Activated CD8-positive, alpha-beta memory T cell treated with anti-CD3 and anti-CD28 coated beads, Interleukin-2, amount 10 ng/mL, durations not matched to agents 7 days and 5 days (primary cell): ENCODE measurements at places on chromosomes 12 and 14. TPM values are rescaled to one million over a fixed set of nuclear protein-coding genes. Genes with fewer than 3 reads are reported as not detected.

- H3K4me1 ChIP-seq, result no peaks in the 10 kb centered on the region
- H3K36me3 ChIP-seq, result no peaks in the 10 kb centered on the region
- DNase-seq, result no peak
- H3K4me3 ChIP-seq, result no peak overlapping the region
- H3K27ac ChIP-seq, result no peak overlapping the region
These were observed 76.3 kb downstream of the ANO2 start for GRCh38 chr12:5868625-5869295.

GRCh38 chr14:69657950-69658355 is 46.6 kb downstream of the SUSD6 start:
- DNase-seq, result no peak
- H3K4me3 ChIP-seq, result no peak overlapping the region
- H3K36me3 ChIP-seq, result peaks cover 39% of the 10 kb centered on the region
- peaks cover 88% of the 10 kb centered on the region for H3K4me1 ChIP-seq

GRCh38 chr12:128724468-128725046 is 99.2 kb downstream of the SLC15A4 start:
- H3K4me3 ChIP-seq, result no peak overlapping the region
- no peak overlapping the region for H3K27ac ChIP-seq
- no peak for DNase-seq
- H3K4me1 ChIP-seq, result no peaks in the 10 kb centered on the region
- peaks cover 2% of the 10 kb centered on the region for H3K27me3 ChIP-seq

GRCh38 chr12:124904306-124905098 is 9.9 kb downstream of the UBC start:
- no peak for DNase-seq
- H3K27ac ChIP-seq, result no peak overlapping the region
- H3K4me1 ChIP-seq, result peaks cover 14% of the 10 kb centered on the region
- H3K36me3 ChIP-seq, result no peaks in the 10 kb centered on the region
- H3K4me3 ChIP-seq, result no peak overlapping the region

DNA sequence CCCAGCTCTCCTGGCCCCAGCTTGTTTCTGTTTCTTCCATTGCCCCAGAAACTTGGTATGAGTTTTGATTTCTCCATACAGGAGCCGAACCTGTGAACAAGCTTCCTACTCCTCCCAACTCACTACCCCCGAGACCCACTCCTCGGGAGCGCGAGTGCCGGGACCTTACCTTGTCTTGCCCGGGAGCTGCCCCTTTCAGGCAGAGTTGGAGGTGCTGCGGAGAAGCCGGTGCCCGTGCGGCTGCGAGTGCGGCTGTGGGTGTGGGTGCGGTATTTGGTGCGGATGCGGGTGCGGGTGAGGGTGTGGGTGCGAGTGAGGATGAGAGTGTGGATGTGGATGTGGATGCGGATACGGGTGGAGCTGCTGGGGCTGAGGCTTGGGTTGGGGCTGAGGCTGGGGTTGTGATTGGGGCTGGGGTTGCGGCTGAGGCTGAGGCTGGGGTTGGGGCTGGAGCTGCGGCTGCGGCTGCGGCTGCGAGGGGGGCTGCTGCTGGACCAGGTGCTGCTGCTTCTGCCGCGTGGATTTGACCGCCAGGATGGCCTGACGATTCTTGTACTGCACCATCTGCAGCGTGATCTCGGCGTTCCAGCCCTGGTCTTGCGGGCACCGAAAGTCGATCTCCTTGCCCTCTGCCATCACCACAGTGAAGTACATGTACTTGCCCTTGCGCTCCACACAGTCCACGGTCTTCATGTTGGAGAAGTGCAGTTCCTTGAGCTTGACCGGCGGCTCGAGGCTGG is 1.1 kb downstream of the PHLDA1 start:
- peak; percentile 78 for DNase-seq
- H3K27me3 ChIP-seq, result peaks cover 4% of the 10 kb centered on the region
- peaks cover 47% of the 10 kb centered on the region for H3K36me3 ChIP-seq
- peaks cover 63% of the 10 kb centered on the region for H3K4me1 ChIP-seq

DNA sequence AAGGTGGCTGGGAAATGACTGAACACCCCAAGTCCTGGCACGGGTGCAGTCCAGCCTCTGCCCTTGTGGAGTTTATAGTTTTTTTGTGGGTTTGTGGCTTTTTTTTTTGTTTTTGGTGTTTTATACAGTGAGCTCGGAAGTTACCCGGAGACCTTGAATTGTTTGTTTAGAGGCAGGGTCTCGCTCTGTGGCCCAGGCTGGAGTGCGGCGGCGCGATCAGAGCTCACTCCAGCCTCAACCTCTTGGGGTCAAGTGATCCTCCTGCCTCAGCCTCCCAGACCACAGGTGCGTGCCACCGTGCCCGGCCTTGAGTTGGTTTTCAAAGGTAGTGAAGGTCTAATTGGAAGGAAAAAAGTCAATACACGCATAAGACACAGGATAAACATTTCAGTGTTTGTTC is 879 bp upstream of the ANHX start:
- no peak for DNase-seq
- H3K4me1 ChIP-seq, result no peaks in the 10 kb centered on the region
- no peak overlapping the region for H3K27ac ChIP-seq
- peaks cover 8% of the 10 kb centered on the region for H3K36me3 ChIP-seq

DNA sequence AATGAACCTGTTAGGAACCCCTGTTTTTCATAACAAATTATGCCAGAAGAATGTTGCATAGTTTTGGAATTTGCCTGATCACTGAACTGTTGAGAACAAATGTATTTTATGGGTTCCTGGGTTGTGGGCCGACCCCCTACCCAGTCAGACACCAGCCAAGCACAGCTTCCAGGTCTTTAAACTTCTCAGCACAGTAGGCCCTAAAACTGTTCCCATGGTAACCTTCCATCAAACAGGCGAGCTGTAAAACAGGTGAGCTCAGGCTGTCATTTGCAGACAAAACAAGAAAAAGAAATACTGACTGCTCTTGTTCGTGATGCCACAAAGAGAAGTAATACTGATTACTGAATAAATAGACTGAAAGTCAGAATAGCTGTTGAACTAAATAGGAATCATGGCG is 147.0 kb downstream of the PTPRO start:
- no peaks in the 10 kb centered on the region for H3K36me3 ChIP-seq
- DNase-seq, result no peak
- H3K4me3 ChIP-seq, result no peak overlapping the region
- no peaks in the 10 kb centered on the region for H3K4me1 ChIP-seq
- H3K27ac ChIP-seq, result no peak overlapping the region

DNA sequence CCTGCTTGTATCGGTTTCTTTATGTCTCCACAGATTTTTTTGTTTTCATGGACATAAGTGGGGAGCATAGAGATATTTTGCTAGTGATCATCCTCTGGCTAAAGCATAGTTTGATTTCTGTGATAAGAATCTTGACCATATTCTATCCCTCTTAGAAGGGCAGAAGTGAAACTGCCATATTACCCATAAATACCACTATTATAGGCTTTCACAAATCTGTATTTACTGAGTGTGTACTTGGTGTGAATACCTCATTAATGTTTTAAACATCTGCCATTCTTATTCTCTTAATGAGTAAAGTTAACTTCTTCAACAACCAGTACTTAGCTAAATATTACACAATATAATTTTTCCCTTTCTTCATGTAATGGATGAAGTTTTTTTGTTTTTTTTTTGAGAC is 16.1 kb downstream of the WNK1 start:
- DNase-seq, result no peak
- peaks cover 24% of the 10 kb centered on the region for H3K36me3 ChIP-seq
- no peaks in the 10 kb centered on the region for H3K27me3 ChIP-seq
- H3K4me3 ChIP-seq, result no peak overlapping the region

- no peak overlapping the region for H3K27ac ChIP-seq
- no peaks in the 10 kb centered on the region for H3K4me1 ChIP-seq
- peaks cover 8% of the 10 kb centered on the region for H3K27me3 ChIP-seq
- H3K36me3 ChIP-seq, result no peaks in the 10 kb centered on the region
- no peak for DNase-seq
These were observed 14.3 kb downstream of the DIO3 start for GRCh38 chr14:101575581-101575980.

Gene A2M
- not detected for total RNA-seq

DNA sequence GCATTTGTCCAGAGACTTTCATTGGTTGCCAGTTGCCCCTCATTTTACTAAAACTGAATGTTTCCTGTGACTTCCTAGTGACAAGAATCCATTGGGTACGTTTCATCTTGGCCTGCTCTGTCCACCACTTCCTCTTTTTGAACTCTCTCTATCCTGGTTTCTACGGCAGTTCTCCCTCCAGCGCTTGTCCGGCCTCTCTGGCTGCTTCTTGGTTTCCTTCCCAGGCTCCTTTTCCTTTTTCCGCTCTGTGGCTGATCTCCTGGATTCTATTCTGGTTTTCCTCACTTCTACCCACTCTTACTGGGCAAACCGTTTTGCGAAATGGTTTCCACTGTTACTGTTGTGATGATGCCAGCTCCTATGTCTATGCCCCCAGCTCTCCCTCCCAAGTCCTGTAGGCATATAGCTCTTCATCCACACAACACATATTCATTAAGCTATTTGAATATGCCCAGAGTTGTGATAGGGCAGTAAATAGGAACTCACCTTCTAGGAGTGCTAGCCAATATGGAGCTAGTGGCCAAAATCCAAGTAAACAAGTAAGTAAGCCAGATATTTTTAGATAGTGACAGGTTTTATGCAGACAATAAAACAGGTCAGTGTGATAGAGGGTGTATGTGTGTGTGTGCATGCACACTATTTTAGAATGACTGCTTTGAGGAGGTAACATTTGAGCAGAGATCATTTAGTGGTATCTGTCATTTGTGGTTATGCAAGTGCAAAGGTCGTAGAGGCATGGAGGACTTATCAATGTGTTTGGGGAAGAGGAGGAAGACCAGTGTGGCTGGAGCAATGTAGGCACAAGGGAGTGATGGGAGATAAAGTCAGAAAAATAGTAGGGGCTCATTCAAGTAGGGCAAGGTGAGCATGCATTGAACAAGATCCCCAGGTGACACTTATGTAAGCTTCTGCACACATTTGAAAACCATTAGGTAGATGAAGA is 27.9 kb upstream of the CTDSP2 start:
- H3K27ac ChIP-seq, result no peak overlapping the region
- H3K4me1 ChIP-seq, result peaks cover 10% of the 10 kb centered on the region
- no peaks in the 10 kb centered on the region for H3K36me3 ChIP-seq

Gene GIT2
- total RNA-seq, result 92.3 TPM

- H3K4me3 ChIP-seq, result no peak overlapping the region
- no peak overlapping the region for H3K27ac ChIP-seq
- peaks cover 68% of the 10 kb centered on the region for H3K36me3 ChIP-seq
- peaks cover 40% of the 10 kb centered on the region for H3K4me1 ChIP-seq
These were observed 47.1 kb downstream of the GIT2 start for GRCh38 chr12:109949089-109949488.

Gene HRK
- total RNA-seq, result not detected

GRCh38 chr14:74204491-74204890 is 34.8 kb upstream of the VSX2 start:
- peaks cover 3% of the 10 kb centered on the region for H3K36me3 ChIP-seq
- H3K27me3 ChIP-seq, result no peaks in the 10 kb centered on the region
- H3K4me3 ChIP-seq, result no peak overlapping the region
- no peak for DNase-seq

Gene KDM2B
- 63.8 TPM for total RNA-seq

Gene IAPP
- total RNA-seq, result not detected

- no peak overlapping the region for H3K27ac ChIP-seq
- H3K4me1 ChIP-seq, result no peaks in the 10 kb centered on the region
- H3K4me3 ChIP-seq, result no peak overlapping the region
- H3K27me3 ChIP-seq, result no peaks in the 10 kb centered on the region
- no peak for DNase-seq
These were observed 111.3 kb downstream of the SYNE2 start for GRCh38 chr14:63964113-63964512.

GRCh38 chr12:49296034-49296835 is 1.3 kb downstream of the PRPH start:
- peaks cover 63% of the 10 kb centered on the region for H3K27me3 ChIP-seq
- no peaks in the 10 kb centered on the region for H3K36me3 ChIP-seq
- peak overlapping the region; percentile 67 for H3K4me3 ChIP-seq
- peak; percentile 77 for DNase-seq

- no peak overlapping the region for H3K27ac ChIP-seq
- H3K4me1 ChIP-seq, result peaks cover 6% of the 10 kb centered on the region
- no peak overlapping the region for H3K4me3 ChIP-seq
- no peak for DNase-seq
- peaks cover 2% of the 10 kb centered on the region for H3K36me3 ChIP-seq
These were observed 51.4 kb downstream of the TRPV4 start for GRCh38 chr12:109781668-109782325.

- H3K27me3 ChIP-seq, result no peaks in the 10 kb centered on the region
- peak overlapping the region; percentile 70 for H3K4me3 ChIP-seq
- peaks cover 20% of the 10 kb centered on the region for H3K36me3 ChIP-seq
- DNase-seq, result no peak
- H3K4me1 ChIP-seq, result peaks cover 45% of the 10 kb centered on the region
- peak overlapping the region; percentile 87 for H3K27ac ChIP-seq
These were observed 314 bp upstream of the DHRS7 start for GRCh38 chr14:60165547-60165876.

- no peaks in the 10 kb centered on the region for H3K4me1 ChIP-seq
- H3K27me3 ChIP-seq, result peaks cover 8% of the 10 kb centered on the region
- H3K4me3 ChIP-seq, result no peak overlapping the region
- H3K36me3 ChIP-seq, result no peaks in the 10 kb centered on the region
These were observed 78.3 kb downstream of the TSHR start for GRCh38 chr14:81033698-81034240.

- H3K4me1 ChIP-seq, result no peaks in the 10 kb centered on the region
- no peak overlapping the region for H3K27ac ChIP-seq
- no peak overlapping the region for H3K4me3 ChIP-seq
- peaks cover 5% of the 10 kb centered on the region for H3K27me3 ChIP-seq
- no peak for DNase-seq
- H3K36me3 ChIP-seq, result no peaks in the 10 kb centered on the region
These were observed 48.6 kb upstream of the PPM1H start for GRCh38 chr12:62983594-62983993.

- H3K36me3 ChIP-seq, result no peaks in the 10 kb centered on the region
- no peak overlapping the region for H3K27ac ChIP-seq
- H3K27me3 ChIP-seq, result no peaks in the 10 kb centered on the region
- DNase-seq, result peak; percentile 46
- peaks cover 7% of the 10 kb centered on the region for H3K4me1 ChIP-seq
These were observed 124.0 kb downstream of the PDE3A start for GRCh38 chr12:20492251-20492760.

DNA sequence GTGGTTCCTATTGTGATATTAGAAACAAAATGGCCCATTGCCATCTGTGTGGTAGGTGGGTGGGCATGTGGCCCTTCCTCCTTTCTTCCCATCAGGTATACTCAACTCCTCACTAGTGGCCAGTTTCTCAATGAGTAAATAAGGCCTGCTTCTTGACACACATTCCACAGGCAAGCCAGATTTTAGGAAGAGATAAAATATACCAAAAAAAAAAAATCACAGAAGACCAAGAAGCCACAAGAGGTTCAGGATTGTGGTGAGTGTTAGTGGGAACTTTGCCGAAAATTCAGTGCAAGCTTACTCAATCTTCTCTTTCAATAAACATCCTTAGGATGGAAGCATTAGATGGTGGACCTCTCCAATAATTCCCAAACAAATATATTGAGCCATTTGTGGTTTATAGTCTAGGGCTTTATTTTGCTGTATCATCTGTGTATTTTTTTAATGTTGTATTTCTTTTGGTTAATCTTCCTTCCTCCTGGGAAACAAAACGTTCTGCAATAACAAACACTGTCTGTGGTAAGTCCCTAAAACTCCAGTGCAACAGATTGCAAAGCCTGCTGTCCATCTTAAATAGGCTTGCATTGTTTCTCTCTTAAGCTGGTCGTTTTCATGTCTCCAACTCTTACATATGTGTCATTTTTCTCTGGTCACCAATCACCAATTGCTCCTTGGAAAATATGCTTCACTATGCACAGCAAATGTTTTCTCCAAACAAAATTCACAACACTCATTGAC is 289.9 kb upstream of the KITLG start:
- no peaks in the 10 kb centered on the region for H3K27me3 ChIP-seq
- DNase-seq, result no peak
- H3K36me3 ChIP-seq, result no peaks in the 10 kb centered on the region
